ENCODE measurements at places on chromosomes 1 and 21.
A peak's percentile ranks its signal among the peaks of the same experiment; 100 is the strongest.

- no peak for DNase-seq
Measured at GRCh38 chr1:30313584-30313983, 409.8 kb downstream of the MATN1 start.

DNA sequence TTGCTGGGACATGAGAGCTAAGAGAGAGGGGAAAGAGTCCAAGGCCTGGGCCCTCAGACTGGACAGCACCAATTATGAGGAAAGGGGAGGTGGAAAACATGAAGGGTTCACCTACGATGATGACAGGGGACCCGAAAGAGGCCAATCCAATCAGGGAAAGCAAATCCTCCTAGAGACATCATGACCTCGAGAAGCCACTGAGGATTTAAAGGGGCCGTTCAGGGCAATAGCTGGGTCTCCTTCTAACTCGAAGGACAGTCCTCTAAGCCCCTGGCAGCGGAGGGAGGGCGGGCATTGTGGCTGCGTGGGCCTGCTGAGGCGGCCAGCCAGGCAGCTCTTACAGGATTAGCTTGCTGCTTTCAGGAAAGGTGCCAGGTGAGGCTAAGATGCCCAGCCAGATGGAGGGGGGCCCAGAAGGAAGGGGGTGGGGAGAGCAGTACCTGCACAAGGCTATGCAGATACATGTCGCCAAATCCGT, 7.4 kb downstream of the MEF2D start:
- DNase-seq = peak; percentile 65

- peak; percentile 40 for DNase-seq
Measured at GRCh38 chr21:38850277-38850951, 44.7 kb downstream of the ETS2 start.

DNA sequence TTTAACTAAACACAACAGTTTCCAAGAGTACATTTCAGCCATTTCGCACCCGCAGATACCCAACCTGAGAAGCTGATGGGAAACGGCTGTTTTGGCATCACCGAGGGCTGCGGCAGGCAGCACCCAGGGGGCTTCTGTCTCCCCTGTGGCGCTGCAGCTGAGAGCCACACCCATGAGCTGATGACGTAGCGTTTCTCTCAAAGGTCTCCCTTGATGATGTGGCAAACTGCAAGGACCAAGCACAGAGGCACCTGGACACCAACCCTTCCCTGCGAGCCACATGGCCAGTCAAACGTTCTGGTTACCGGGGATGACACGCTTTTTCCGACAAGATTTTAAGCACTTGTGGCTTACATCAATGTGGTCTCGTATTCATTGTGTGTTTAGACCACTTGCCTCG, 150.8 kb upstream of the ERG start:
- no peak for DNase-seq

- peak; percentile 93 for DNase-seq
Measured at GRCh38 chr1:234969581-234970400, 158.8 kb downstream of the TOMM20 start.

- no peak for DNase-seq
Measured at GRCh38 chr1:21930629-21931170, 6.4 kb downstream of the HSPG2 start.

Data from kidney (tissue), 22 donors.